Left renal cortex interstitium (tissue), 4 donors: ENCODE measurements at places on chromosomes 6 and 20. TPM values are rescaled to one million over a fixed set of nuclear protein-coding genes. Genes with fewer than 3 reads are reported as not detected.

The SLC25A27 gene
- 26.9 TPM for polyA plus RNA-seq

The FOXF2 gene
- 0.16 TPM for polyA plus RNA-seq

The CRIP3 gene
- 9.7 TPM for polyA plus RNA-seq

The MAK gene
- 1.4 TPM for polyA plus RNA-seq

The DLK2 gene
- polyA plus RNA-seq: 0.93 TPM

The MUCL3 gene
- polyA plus RNA-seq: not detected

The PCMTD2 gene
- 183 TPM for polyA plus RNA-seq
